T-helper 9 cell (primary cell): ENCODE measurements at places on chromosomes 1 and 21.

DNA sequence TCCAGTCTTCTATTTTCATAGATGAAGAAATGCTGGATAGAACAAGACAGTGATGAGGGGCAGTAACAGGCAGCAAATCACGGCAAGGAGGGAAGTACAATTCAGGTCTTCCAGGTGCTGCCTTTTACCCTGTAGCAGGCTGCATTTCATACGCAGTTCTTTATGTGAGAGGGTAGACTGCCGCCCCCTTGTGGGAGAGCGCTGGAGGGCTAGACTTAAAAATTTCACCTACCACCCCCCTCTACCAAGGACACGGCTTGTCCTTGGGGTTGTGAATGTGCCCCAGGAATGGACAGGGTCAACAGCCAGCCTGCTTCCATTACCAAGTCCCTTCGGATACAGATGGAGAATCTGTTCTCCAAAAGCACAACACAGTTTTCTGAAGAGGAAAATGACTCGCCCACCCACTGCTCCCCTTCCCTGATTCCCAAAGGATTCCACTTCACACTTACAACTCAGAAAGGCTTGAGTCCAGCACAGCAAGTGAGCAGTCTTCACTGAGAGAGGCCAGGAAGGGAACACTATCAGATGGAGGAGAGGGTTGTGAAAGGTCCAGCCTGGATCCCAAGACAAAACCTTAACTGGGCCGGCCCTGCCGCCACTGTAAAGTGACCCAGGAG is 7.4 kb downstream of the WDR77 start:
- DNase-seq = peak; percentile 46

DNA sequence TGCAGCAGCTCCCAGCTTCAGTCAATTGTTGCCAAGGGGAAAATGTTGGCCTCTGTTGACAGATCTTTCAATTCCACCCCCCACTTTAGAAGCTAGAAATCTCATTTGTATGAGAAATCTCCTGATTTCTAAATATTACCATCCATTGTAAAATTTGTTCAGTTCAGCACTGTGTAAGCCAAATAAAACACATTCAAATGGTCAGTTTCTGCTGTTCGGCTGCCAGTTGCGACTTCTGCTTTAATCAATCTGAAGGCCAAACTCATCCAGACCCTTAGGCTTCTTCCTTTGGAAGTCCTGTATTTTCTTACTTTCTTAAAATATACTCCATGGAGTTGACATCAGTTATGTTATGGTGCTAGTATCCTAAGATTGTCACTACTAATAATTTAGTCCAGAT is 281.2 kb upstream of the ZRANB2 start:
- DNase-seq = no peak

GRCh38 chr1:207007352-207008033 is 25.1 kb downstream of the C1orf116 start:
- no peak for DNase-seq

DNA sequence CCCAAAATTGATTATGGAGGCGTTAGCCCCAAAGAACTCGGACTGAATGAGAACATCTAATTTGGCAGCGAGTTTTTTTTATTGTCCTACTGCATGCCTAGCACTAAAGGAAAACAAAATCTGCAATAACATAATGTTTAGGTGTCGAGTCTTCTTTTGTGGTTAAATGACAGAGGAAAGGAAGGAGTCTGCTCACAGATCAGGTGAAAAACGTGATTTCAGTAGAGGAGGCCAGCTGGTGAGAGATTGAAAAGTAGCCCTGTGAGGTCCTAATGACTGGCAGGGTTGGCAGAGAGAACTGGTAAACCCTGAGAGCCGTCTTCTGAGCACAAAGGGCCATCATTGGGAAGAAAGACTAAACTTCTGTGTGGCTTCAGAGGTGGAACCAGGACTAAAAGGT is 24.2 kb downstream of the WDTC1 start:
- no peak for DNase-seq

- DNase-seq = no peak
Observed at GRCh38 chr1:168535536-168535935, 8.3 kb downstream of the XCL2 start.

DNA sequence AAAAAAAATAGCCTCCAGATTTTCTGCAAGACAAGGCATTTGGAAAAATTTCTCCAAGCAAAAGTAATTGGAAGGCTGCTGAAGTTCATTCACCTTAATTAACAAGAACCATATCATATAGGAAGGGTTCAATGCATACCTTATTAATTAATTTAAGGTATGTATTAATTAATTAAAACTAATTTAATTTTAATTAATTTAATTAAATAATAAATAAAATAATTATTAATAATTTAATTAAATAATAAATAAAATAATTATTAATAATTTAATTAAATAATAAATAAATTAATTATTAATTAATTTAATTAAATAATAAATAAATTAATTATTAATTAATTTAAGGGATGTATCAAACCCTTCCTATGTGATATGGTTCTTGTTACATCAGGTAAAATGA is 7.9 kb downstream of the OR2L13 start:
- no peak for DNase-seq

DNA sequence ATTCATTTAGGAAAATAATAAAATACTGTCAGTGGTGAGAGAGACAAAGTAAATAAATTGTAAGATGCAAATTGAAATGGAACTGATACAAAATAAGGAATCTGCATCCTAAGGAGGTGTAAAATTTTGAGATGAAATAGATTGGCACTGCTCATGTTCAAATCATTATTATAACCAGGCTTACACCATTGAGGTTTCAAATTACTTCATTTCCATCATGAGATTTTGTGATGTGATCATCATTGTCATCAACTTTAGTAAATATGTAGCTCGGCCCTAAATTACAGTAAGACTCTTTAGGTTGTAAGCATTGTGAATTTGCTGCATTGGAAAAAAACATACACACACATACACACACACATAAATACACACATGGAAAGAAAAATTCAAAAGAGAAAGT is 123.4 kb downstream of the SDCCAG8 start:
- DNase-seq = no peak

DNA sequence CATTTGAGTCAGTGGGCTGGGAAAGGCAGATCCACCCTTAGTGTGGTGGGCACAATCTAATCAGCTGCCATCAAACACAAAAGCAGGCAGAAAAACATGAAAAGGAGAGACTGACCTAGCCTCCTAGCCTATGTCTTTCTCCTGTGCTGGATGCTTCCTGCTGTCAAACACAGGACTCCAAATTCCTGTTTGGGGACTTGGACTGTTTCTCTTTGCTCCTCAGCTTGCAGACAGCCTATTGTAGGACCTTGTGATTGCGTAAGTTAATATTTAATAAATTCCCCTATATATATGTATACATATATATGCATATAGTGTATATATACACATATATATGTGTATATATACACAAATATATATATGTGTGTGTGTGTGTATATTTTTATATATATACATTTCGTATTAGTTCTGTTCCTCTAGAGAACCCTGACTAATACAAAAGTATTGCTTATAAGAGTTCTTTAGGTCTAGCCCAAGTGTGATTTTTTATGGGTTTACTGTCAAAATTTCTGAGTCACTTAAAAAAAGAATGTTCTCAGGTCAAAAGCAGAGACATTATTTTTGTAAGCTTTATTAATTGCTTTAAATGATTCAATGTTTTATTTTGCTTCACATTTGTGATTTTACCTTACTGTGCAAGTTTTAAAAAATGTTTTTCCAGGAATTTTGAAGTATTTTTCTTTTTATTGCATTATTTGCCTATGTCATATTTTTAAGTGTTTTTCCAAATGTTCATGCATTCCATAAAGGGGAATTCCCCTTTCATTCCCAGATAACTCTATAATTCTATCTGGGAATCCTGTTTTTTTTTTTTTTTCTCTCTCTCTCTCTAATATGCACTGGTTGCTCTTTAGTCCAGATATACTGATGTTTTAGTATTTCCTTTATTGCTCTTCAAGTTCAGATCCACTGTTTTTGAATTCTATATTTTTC is 92.1 kb upstream of the ADAMTS5 start:
- no peak for DNase-seq

DNA sequence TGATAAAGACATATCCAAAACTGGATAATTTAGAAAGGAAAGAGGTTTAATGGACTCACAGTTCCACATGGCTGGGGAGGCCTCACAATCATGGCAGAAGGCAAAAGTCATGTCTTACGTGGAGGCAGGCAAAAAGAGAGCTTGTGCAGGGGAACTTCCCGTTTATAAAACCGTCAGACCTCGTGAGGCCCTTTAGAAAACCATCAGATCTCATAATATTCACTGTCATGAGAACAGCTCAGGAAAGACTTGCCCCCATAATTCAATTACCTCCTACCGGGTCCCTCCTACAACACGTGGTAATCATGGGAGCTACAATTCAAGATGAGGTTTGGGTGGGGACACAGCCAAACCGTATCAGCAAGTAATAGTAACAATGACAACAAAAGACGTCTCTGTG is 88.2 kb upstream of the SLC25A33 start:
- no peak for DNase-seq

DNA sequence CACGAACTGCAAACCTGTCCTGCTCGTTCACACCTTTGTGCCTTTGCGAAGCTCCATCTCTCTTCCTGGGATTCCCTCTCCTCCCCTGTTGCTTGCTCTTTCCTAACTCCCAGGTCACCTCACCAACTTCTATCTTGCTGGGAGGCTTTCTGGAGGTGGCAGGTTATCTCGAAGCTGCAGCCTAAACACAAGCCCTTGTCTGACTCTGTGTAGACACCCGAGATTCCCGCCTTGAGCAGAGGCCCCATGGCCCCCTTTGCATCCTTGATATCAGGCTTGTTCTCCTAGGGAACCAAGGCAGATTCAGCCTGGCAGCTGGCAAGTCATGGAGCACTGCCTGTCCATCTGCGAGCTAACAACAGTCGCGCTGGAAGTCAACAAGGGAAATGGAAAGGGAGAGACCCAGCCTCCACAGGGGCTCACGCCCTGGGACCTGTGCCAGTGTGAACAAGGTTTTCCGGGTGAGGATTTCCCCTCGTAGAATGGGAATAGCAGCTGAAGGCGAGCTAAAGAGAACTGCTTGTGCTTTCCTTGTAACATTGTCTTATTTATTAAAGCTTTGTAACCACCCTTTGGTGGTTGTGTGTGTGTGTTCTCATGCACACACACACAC is 109.5 kb upstream of the JUN start:
- no peak for DNase-seq

DNA sequence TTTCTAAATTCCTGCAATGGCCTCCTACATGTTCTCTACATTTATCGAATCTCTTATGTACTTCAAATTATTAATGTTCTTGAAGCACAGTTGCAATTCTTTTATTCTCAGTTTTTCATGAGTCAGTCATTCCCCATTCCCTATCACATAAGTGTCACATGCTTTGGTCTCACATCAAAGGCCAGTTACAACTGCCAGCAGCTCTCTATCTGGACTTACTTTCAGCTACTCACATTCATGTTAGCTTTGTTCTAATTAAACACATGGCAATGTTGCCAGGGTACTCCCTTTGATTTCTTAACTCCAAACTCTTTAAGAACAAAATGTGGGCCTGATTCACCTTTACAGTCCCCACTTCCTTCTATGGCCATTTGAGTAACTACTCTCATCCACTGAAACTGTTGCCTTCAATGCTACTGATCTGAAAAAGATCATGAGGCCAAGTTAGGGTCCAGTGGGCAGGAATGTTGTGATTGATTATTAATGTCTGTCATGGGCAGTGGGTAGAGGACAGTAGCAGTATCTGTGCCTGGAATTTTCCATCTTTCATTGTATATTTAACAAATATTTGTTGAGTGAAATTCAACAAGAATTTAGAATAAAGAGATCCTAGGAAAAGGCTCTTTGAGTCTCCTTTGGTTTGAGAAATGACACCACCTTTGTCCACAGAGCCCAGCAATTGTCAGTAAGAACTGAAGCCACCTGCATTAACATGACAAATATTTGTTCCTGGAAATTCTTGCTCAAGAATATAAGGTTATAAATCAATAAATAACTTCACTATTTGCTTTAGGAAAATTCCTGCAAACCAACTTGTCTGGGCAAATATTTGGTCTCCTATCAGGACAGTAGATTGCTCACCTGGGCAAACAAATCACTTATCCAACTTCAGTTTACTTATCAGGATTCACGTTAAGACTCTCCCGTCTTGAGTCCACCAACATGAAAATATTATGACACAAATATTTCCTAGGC is 153.6 kb upstream of the SAMSN1 start:
- DNase-seq = no peak

DNA sequence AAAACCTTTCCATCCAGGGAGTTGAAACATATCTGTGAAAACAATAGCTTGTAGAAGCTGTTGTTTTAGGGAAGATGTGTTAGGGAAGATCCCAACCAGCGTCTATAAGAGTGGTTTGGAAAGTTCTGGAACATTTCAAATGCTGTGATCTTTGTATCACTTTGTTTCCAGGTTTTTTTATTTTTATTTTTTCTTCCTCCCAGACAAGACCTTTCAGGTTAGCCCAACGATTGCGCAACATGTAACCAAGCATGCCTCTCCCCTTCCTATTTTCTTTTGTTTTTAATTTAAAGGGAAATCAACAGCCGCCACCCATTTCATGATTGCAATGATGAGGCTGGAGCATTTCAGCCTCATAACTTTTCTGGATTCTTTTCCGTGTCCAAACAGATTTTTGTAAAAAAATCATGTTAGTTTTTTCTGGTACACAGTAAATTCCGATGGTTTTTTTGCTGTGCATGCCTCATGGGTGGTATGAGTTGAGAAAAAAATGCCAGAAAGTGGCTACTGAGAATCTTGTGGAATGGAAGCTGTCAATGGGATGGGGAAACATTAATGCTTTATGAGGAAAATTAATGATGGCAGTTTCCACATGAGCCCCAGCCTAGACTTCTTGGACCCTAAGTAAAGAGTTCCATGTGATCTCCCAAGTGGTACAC is 109.3 kb downstream of the RUNX1 start:
- DNase-seq = no peak

GRCh38 chr1:95941121-95941798 is 707.2 kb downstream of the RWDD3 start:
- no peak for DNase-seq

GRCh38 chr1:236081546-236082227 is 16.8 kb upstream of the NID1 start:
- DNase-seq = no peak

DNA sequence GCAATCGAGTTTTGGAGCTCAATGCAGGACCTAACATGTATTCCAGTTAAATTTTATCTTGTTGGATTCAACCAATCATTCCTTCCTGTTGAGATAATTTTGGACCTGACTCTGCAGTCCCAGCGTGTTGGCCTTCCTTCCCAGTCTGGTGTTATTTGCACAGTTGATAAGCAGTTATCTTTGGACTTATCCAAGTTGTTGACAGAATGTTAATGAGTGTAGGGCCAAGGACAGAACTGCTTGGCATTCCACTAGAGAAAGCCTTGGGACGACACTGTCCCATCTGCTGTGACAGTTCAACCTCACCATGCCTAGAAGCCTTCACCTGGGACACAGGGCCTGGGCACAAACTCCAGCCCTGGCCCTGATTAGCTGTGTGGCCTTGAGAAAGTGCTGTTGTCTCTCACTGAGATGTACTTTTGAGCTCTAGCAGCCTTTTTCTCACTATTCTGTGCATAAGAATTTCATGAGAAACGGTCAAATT is 104.1 kb upstream of the SLC25A33 start:
- DNase-seq = no peak

GRCh38 chr1:183838221-183838620 is 33.3 kb downstream of the RGL1 start:
- no peak for DNase-seq
